Keratinocyte (primary cell): ENCODE measurements at places on chromosomes 6 and 20. TPM values are rescaled to one million over a fixed set of nuclear protein-coding genes. Genes with fewer than 3 reads are reported as not detected.

The PPIL1 gene
- 36.7 to 45.5 TPM (median 42.5 TPM) in 3 replicates for polyA plus RNA-seq

The MYCT1 gene
- polyA plus RNA-seq, result 0.05 to 0.06 TPM (median 0.05 TPM) in 3 replicates

The C20orf141 gene
- polyA plus RNA-seq, result not detected in 3 replicates

The XRN2 gene
- 57.5 to 85.8 TPM (median 70.9 TPM) in 3 replicates for polyA plus RNA-seq

The NHSL1 gene
- 8.5 to 28.1 TPM (median 11.8 TPM) in 3 replicates for polyA plus RNA-seq

The KHDC1L gene
- polyA plus RNA-seq, result 0.10 TPM in 1 of 3 replicates, not detected in the others

- no peak overlapping the region for H3K4me3 ChIP-seq
- H3K4me1 ChIP-seq, result peaks cover 9% of the 10 kb centered on the region
- no peaks in the 10 kb centered on the region for H3K36me3 ChIP-seq
- no peak overlapping the region for H3K27ac ChIP-seq
- H3K27me3 ChIP-seq, result no peaks in the 10 kb centered on the region
These were observed 167.1 kb upstream of the ECI2 start for GRCh38 chr6:4302524-4302923.

GRCh38 chr6:13251242-13251641, 77.1 kb downstream of the TBC1D7 start:
- H3K27me3 ChIP-seq, result no peaks in the 10 kb centered on the region
- no peak overlapping the region for H3K4me3 ChIP-seq
- no peak for DNase-seq
- H3K27ac ChIP-seq, result no peak overlapping the region
- no peaks in the 10 kb centered on the region for H3K36me3 ChIP-seq
- H3K4me1 ChIP-seq, result peaks cover 11% of the 10 kb centered on the region

GRCh38 chr6:16239798-16240123, 1.4 kb downstream of the GMPR start:
- no peak for DNase-seq
- H3K27ac ChIP-seq, result no peak overlapping the region
- peaks cover 17% of the 10 kb centered on the region for H3K4me1 ChIP-seq
- no peak overlapping the region for H3K4me3 ChIP-seq

DNA sequence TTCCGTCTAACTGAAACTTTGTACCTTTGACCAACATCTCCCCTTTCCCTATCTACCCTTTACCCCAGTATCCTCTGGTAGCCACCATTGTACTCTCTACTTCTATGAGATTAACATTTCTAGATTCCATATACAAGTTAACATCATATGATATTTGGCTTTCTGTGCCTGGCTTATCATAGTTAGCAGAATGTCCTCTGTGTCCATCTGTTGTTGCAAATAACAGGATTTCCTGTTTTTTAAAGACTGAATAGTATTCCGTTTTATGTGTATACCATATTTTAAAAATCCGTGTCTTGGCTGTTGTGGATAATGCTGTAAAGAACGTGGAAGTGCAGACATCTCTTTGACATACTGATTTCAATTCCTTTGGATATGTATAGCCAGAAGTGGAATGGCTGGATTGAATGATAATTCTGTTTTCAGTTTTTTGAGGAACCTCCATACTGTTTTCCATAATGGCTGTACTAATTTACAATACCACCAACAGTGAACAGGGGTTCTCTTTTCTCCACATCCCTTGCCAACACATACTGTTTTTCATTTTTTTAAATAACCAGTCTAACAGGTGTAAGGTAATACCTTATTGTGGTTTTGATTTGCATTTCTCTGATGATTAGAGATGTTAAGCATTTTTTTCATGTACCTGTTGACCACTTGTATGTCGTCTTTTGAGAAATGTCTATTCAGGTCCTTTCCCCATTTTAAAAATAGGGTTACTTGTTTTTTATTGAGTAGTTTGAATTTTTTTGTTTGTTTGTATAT, 53.8 kb downstream of the CDC5L start:
- no peaks in the 10 kb centered on the region for H3K4me1 ChIP-seq
- no peak overlapping the region for H3K4me3 ChIP-seq
- no peaks in the 10 kb centered on the region for H3K27me3 ChIP-seq
- H3K27ac ChIP-seq, result no peak overlapping the region

GRCh38 chr6:148419430-148419829, 76.8 kb downstream of the SASH1 start:
- H3K4me3 ChIP-seq, result no peak overlapping the region
- no peak for DNase-seq
- no peaks in the 10 kb centered on the region for H3K27me3 ChIP-seq
- H3K36me3 ChIP-seq, result no peaks in the 10 kb centered on the region
- H3K4me1 ChIP-seq, result peaks cover 16% of the 10 kb centered on the region

DNA sequence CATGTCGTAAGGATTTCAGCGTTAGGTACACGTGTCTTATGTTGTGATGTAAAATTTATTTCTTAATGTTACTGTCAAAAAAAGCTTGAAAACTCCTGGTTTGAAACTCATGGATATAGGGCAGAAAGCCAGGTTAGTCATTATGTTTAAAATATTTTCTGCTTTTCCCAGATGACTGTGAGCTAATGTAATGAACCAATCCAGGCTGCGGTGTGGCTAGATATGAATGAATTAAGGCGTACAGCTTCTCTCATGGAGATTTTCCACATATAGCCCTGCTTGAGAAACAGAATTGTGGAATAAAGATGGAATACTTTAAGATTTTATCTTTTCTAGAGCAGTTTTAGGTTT, 80.3 kb upstream of the STMND1 start:
- no peaks in the 10 kb centered on the region for H3K27me3 ChIP-seq
- H3K27ac ChIP-seq, result no peak overlapping the region
- no peak for DNase-seq
- H3K4me1 ChIP-seq, result no peaks in the 10 kb centered on the region
- no peaks in the 10 kb centered on the region for H3K36me3 ChIP-seq
- no peak overlapping the region for H3K4me3 ChIP-seq

GRCh38 chr6:126477678-126478077, 137.8 kb downstream of the CENPW start:
- H3K4me3 ChIP-seq, result no peak overlapping the region
- no peak overlapping the region for H3K27ac ChIP-seq
- no peaks in the 10 kb centered on the region for H3K4me1 ChIP-seq
- H3K36me3 ChIP-seq, result no peaks in the 10 kb centered on the region

DNA sequence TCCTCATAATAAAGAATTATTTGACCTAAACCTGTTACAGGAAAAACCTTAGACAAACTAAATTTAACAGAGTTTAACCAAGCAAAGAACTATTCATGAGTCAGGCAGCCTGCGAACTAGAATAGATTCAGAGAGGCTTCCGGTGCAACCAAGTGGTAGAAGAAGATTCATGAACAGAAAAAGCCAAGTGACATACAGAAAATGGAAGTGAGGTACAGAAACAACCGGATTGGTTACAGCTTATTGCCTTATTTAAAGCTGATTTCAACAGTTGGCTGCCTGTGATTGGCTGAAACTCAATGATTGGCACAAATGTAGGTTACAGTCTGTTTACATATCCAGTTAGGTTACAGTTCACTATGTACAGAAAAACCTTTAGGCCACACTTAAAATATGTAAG, 10.1 kb downstream of the PPP1R3G start:
- no peak overlapping the region for H3K27ac ChIP-seq
- H3K27me3 ChIP-seq, result no peaks in the 10 kb centered on the region
- no peaks in the 10 kb centered on the region for H3K36me3 ChIP-seq
- peaks cover 3% of the 10 kb centered on the region for H3K4me1 ChIP-seq
- no peak overlapping the region for H3K4me3 ChIP-seq

GRCh38 chr6:134230087-134230700, 87.7 kb downstream of the SGK1 start:
- H3K4me1 ChIP-seq, result no peaks in the 10 kb centered on the region
- no peak overlapping the region for H3K27ac ChIP-seq
- DNase-seq, result no peak
- H3K27me3 ChIP-seq, result no peaks in the 10 kb centered on the region
